ENCODE measurements at places on chromosomes 6 and 20. TPM values are rescaled to one million over a fixed set of nuclear protein-coding genes. Genes with fewer than 3 reads are reported as not detected.

GRCh38 chr6:293193-294174 lies 1.2 kb downstream of the DUSP22 start:
- DNase-seq = no peak

The CAPN11 gene
- 2.3 TPM for total RNA-seq

The SEMG1 gene
- not detected for total RNA-seq

The AGPAT1 gene
- 58.9 TPM for total RNA-seq

DNA sequence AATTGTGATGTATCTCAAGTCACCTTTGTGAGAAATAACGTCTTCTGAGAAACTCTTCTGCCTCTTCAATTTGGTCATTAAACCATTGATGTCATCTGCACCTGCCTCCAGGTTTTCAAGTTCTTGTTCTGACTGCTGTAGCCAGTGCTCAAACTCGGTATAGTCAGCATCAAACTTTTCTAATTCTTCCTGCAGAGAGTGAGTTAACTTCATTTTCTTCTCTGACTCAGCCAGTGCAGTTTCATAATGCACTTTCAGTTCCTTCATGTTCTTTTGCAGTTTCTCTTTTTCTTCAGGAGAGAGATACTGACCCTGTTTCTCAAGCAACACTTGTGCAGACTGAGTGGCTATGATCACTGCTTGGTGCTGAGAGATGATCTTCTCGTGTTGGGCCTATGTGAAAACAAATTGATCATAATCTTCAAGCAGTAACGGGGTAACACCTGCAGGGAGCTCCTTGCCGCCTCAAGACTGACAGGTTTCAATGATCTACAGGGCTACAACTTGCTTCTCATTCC lies 48.8 kb downstream of the DST start:
- no peak for DNase-seq

DNA sequence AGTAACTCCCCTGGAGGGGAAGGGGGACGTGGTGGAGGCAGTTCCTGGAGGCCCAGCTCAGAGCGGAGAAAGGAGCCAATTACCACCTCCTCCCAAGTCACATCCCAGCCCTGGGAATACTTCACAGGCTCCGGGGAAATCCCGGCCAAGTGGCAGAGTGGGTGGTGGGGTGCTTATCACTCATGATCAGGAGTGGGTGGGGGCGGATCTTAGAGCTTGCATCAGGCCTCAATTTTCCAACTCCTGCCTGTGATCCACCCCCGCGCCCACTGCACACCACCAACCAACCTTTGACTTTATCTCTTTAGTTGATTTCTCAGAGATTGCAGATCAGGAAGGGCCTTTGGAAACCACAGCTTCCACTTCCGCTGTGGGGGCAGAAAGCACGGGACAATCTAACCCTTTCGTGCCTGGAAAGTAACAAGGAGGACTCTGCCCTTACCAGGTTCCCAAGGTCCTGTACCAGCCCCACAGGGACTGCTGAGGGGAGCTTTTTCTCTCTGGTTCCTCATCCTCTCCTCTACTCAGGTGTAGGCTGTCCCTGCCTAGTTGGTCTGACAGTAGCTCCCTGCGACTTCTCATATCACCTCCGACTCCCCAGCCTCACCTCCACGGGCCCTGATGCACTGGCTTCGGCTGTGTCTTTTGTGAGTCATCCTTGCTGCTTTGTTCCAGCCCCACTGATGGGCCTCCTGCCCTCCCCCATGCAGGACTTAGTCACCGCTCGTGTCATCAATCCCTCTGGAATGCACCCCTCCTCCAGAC lies 24.9 kb upstream of the IER3 start:
- DNase-seq = peak; percentile 62

- DNase-seq = peak; percentile 56
Measured at GRCh38 chr20:20407891-20408805, 40.2 kb downstream of the INSM1 start.

DNA sequence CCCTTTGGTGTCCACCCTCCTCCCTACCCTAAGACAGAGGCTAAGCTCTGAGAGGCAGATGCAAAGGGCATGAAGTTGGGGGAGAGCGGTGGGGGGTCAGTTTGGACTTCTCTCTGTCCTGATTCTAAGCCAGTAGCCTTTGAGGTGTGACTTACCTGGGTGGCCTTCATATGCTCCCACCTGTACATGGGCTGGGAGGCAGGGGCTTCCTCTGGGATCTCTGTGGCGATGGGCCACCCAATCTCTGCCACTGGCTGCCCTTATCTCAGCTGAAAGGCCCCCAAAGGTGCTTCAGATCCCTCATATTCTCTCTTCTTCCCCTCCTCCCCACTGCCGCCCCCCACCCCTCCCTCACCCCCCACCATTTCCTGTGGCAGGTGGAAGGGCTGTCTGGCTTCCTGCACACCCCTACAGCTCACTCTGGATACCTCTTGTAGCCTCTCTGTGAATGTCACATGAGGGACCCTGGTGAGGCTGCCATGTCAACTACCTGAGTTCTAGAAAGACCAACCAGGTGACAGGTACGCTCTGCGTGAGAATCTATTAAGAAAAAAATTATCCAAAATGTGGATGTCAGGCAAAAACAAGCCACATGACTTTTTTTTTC lies 34.0 kb downstream of the PNLDC1 start:
- DNase-seq = no peak

The THBS2 gene
- total RNA-seq = 33.4 TPM

GRCh38 chr6:21240709-21241108 lies 352.8 kb upstream of the SOX4 start:
- DNase-seq = no peak

DNA sequence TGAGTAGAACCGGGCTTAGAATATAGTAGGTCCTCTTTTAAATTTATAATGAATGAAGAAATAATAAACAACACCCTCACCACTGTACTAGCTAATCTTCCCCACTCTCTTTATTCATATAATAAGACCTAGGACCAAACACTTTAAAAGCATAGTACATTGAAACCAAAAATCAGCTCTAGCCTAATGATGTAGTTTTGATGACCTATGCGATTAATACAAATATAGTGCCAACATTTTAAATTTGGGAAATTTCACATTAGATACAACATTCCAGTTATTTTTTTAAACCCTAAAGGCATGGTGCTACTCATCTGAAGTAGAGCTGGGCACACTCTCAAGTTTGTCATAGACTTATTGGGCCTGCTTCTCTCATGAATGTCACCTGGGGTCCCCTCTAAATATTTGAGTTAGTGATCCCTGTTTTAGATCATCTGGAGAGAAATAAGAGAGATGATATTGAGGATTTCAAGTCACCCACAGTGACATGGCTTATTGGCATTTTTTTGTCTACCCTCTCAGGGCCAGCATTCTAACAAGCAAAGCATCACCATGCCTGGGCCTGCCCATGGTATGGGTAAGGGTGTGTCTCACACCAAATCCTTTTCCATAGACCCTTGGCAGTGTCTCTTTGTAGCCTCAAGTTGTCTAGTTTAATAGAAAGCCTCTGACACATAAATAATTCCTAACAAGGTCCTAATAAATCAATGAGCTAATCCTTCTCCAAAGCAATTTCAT lies 319.8 kb downstream of the HIVEP2 start:
- DNase-seq = no peak

DNA sequence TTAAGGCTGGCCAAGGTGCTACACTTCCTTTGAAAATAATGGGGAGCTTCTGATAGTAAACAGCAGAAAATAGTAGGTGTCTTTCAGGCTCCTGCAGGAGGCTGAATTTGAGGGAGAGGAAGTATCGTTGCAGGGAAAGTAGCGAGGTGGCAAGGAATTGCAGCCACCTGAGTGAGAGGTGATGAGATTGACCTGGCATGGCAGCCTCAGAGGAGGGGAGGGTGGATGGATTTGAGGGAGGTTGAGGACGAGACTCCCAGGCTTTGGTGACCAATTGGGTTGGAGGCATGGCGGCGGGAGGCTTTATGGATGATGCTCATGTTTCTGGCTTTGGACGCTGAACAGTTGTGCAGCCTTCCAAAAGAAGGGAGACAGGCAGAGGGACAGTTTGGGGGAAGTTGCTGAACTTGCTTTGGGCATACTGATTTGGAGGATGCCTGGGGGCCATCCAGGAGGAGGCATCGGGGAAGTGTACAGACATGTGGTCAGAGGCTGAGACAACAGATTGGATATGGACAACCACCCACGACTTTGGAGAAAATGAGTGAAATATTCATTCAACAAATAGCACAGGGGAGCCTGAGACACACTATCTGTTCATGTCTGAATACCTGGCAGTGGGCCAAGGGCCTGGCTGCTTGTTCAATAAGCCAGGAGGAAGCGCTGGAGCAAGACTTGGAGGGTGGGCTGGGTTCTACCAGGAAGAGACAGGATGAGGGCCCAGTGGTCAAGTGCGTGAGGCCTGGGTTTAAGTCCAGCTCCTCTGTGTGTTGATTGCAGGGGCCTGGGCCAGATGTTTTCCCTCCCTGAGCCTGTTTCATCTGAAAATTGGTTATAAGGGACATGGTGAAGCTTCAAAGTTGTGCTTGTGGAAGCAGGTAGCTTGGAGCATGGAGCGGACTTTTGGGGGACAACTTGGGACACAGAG lies 113.2 kb downstream of the CEBPB start:
- DNase-seq = peak; percentile 92

DNA sequence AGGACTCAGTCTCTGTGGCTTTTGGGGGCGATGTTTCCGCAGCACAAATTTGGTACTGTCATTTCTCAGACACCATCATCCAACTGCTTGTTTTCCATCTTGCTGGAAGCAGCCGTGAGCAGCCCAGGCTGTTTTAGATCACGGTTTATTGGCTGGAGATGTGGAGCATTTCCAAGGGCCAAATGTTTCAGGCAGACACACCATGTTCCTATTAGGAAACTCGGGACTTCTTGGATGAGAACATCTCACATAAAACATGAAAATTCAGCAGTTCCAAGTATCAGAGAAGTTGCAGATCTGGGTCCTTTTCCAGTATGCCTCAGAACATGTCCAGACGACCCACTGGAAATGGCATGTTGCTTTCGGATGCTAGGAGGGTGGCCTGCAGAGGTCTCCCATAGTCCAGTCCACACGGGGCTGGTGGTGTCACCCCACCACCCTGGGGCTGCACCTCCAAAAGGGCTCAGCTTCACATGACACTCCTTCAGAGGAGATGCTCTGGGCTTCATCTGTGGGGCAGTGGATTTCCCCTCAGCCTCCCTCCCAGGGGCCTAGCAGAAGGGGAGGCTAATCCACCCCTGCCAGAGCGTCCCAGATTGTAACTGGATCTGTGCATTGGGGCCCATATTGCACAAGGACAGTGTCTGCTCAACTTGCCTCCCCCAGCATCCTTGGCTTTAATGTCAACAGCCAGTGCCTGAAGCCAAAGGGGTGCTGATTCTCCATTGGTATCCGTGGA lies 176.3 kb downstream of the SCP2D1 start:
- DNase-seq = no peak

The BPIFA1 gene
- not detected for total RNA-seq

DNA sequence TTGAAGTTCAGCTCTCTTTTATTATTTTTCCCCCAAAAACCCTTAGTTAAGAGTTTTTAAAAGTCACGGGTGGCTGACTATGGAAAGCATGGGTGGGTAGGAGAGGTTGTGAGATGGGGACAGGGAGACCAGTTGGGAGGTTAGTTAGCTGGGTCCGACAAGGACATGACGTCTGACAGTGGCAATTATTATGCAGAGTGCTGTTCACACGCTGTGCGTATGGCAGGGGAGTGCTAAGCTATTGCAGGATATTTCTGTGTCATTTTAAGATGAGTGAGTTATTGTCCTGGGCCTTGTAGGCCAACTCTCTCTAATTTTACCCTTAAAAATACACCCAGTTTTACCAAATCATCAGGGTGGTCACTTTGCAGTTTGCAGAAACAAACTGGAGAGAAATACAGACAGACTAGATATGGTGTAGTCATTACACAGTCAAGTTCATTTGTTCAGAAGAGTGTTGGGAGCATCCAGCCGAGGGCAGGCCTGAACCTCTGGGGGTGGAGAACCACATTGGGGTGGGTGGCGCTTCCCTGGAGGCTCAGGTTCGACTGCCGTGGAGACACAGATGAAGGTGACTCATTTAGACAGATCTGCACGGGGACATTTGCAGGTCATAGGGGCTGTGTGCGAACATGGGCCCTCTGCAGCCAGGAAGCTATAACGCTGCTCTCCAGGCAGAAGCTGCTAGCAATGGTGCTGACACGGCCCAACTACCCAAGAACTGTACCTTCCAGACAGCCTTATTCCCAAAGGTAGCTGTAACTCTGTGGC lies 307.6 kb downstream of the QKI start:
- no peak for DNase-seq

DNA sequence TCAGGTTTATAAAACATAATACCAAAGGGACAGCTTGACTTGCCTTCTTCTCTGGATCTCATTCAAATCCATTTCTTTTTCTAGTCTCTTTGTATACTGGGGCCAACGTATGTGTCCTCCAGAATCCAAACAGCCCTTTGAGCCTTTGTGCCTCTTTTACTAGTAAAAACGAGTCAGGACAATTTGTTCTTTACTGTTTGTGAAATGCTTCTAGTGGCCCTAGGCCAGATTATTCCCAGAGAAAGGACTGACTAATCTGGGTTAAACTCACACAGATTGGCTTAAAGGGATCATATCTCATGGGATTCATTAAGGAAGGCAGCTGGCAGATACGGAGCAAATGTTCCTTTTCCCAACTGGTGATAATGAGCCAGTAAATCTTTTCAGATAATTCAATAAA lies 32.1 kb upstream of the MANEA start:
- no peak for DNase-seq

- DNase-seq = no peak
Measured at GRCh38 chr6:57205550-57206328, 16.4 kb downstream of the RAB23 start.

DNA sequence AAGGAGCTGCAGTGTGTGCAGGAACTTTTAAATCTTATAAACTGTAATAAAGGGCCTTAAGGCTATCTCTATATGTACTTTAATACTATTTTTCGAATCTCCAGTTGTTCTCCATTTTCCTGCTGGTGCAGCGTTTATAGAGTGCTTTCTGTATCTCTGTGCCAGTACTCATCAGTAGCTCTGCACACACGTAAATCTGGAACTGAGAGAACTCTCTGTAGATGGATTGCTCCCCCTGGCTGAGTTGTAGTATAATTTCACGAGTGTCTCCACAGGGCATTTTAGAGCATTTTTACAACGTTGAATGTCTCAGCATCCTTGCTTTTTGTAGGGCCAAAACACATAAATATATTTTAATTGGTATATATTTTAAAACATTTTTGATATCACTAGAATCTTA lies 256.5 kb downstream of the TRDN start:
- DNase-seq = no peak

DNA sequence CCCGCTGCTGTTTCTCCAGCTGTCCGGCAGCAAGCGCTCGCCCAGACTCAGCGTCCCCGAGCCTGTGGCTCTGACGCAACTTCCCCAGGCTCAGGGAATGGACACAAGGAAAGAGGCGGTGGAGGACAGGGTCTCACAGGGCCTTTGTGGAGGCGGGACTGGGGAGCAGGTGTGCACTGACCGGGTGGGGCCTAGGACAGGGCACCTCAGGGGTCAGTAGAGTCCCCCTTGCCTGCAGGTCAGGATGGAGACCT lies 20.0 kb downstream of the LAMA5 start:
- DNase-seq = no peak

- no peak for DNase-seq
Measured at GRCh38 chr6:11223286-11223864, 9.1 kb downstream of the NEDD9 start.

The GNRH2 gene
- total RNA-seq = not detected

DNA sequence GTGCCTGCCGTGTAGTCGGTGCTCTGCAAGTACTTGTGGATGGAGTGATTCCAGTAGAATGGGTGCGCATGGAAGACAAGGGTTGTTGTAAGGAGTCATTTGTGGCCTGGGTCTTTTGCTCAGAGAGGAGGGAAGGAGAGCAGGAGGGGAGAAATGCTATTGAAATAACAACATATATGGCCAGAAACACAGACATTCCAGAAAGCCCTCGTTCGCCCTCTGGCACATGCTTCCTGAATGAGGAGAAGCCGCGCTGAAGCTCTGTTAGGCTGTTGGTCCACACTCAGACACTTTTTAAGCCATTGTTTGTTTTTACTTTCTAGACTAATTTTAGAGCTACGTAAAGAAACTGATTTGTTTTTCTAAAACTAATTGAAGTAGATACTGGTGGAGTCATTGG lies 107.4 kb downstream of the RPP40 start:
- no peak for DNase-seq

All from kidney (tissue), 22 donors.